ENCODE measurements at places on chromosomes 1 and 21. TPM values are rescaled to one million over a fixed set of nuclear protein-coding genes. Genes with fewer than 3 reads are reported as not detected.

GRCh38 chr1:242147096-242147976 is 148.4 kb upstream of the MAP1LC3C start:
- DNase-seq, result no peak

CD5L gene
- total RNA-seq, result not detected

- no peak for DNase-seq
These were observed 84.1 kb upstream of the COX20 start for GRCh38 chr1:244751271-244751895.

FCN3 gene
- total RNA-seq, result 0.42 TPM

AMY1A gene
- not detected for total RNA-seq

DNA sequence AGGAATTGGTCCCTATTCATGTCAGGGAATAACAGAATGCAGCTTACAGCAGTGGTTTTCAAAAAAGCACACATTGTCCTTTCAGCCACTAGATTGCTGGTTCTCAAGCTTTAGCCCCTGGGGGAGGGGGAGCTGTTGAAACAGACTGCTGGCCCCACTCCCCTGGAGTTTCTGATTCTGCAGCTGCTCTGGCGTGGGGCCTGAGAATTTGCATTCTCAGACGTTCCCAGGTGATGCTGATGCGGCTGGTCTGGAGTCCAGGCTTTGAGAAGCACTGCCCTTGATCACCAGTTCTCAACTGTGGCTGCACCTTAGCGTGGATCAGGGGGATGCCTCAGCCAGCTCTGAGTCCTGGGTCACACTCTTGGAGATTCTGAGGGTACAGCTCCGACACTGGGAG is 62.7 kb upstream of the LAPTM5 start:
- no peak for DNase-seq

ADORA3 gene
- 1.2 TPM for total RNA-seq

DNA sequence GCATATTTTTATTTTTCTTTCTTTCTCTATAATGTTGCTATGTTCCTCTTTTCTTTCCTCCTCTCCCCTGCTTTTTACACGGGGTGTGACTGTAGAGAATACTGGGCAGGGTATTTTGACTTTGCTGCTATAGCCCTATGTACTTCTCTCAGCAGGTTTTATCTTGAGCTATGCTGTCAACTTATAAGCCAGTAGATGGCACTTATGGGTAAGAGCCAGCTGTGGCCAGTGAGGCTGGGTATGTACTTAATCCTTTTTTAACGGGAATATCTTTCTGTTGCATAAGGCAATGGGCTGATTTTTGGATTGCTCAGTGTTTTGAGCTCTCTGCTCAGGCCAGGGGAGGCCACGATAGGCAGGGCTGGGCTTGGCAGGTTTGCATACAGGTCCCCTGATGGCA is 99.0 kb downstream of the KCNK2 start:
- no peak for DNase-seq

Measured in colonic mucosa (tissue), 4 donors.